CD4-positive, alpha-beta T cell treated with Interleukin-2 at 100 ng/mL for 4 hours (primary cell): ENCODE measurements at places on chromosomes 11 and 22.

DNA sequence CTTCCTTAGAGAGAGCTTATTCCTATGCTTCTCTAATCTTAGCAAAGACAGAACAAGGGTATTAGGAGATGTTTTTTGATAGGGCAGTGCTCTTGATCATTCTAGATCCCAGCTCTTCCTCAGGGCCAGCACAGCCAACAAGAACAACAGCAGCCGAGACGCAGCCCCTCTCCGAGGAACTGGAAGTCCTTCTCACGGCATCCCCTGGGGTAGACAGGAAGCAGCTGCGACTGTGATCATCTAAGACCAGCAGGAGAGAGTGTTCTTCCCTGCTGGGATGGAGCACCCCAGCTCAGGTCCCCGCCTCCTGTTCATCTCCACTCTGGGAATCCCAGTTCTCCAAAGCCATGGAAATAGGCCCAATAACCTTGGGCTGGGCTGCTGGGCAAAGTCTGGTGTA, 29.6 kb downstream of the IRAG1 start:
- no peak for DNase-seq

GRCh38 chr22:27113211-27113635, 455.8 kb downstream of the MIAT start:
- DNase-seq, result no peak

GRCh38 chr11:68335683-68336082, 23.3 kb downstream of the LRP5 start:
- DNase-seq, result no peak

DNA sequence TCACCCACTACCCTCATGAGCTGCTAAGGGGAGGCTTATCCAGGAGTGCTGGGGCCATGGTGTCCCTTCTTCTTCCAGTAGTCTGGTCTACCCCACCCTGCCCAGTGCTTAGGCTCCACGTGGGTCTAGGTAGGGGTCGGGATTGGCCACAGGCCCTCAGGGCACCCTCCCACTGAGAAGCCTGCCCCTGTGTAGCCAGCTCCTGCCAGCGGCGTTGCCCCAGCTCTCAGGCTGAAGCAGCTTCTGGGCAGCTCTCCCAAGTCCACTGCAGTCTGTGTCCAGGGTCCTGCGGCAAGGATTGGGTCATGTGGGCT, 24.0 kb upstream of the RIC3 start:
- DNase-seq, result no peak

GRCh38 chr11:34587282-34587677, 33.6 kb upstream of the EHF start:
- DNase-seq, result no peak

DNA sequence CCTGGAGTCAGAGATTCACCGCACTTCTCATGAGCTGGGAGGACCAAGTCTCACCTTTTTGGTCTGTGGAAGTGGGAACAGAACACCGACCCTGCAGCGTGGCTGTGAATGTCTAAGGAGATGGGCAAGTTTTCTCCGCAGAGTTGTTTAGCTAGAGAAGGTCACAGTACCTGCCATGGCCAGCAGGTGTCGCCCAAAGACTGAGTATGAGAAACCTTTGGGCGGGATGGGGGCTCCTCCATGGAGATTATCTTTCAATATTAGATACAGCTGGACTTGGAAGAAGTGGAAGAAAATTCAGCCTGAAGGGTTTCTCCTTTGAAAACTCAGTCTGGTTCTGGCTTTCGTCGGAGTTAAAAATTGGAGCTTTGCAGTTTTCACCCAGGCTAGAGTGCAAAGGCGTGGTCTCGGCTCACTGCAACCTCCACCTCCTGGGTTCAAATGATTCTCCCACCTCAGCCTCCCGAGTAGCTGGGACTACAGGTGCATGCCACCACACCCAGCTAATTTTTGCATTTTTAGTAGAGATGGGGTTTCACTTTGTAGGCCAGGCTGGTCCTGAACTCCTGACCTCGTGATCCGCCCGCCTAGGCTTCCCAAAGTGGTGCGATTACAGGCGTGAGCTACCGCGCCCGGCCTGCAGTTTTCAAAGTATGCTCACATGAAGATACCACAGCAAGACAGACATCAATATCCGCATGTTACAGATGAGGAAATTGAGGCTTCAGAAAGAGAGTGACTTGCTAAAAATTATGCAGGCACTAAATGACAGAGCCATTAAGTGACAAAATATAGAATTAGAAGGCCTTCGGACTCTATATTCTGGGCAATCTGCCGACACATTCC, 10.7 kb upstream of the DSCAML1 start:
- DNase-seq, result peak; percentile 79

DNA sequence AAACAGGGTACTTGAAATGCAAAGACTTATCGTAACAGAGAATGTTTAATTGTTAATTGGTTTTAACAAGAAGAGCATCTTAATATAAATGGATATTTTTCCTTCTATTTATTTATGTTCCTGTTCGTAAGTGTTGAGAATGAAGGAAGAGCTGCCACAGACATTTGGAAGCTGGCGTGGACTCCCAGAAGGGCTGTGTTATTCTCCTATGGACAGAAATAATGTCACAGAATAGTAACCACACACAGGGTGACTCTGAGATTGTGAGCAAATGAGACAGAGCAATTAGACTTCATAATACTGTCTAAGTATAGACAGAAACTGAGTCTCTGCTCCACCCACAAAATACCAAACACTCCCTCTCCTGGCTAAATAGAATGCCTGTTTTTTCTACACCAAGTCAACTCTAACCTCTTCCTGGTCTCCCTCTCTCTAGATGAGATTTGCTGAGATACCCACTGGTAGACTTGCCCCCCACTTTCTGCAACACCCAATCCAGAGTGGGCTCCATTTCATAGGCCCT, 6.1 kb downstream of the APOL3 start:
- no peak for DNase-seq

- no peak for DNase-seq
Measured at GRCh38 chr22:27537501-27537900, 264.1 kb downstream of the MN1 start.

- DNase-seq, result no peak
Measured at GRCh38 chr11:32055861-32056260, 35.0 kb upstream of the RCN1 start.

DNA sequence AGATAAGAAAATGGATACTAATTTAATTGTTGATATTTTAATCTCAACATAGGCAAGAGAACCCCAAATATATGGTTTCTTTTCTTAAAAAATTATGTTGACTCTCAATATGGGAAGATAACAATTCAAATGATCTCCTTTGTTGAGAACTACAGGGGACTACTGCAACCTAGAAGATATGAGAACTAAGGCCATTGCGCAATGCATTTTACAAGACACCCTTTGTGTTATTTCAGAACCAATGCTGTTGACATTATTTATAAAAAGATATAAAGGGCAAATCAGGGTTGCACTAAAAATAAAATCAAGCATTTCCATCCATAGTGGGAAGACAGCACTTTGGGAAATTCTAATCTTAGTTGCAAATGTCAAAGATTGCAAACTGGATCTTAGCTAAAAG, 322.3 kb downstream of the SOX6 start:
- no peak for DNase-seq

DNA sequence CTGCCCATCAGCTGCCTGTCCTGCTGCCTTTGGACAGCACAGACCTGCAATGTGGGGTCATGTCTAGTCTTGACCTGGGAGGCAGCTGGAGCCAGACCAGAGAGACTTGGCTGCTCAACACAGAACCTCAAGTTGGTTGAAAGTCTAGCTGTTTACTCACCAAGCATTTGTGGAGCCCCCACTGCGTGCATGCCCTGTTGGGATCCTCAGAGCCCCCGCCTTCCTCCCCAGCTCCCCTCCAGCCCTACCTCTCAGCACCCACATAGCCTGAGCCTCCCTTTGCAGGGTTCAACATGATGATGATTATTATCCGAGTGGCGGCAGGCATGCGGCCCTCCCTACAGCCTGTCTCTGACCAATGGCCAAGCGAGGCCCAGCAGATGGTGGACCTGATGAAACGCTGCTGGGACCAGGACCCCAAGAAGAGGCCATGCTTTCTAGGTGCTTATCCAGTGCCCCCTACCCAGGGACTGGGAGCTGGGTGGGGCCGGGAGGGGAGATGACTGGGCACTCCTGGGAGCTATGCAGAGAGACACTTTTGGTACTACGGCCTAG, 8.3 kb downstream of the ANKK1 start:
- DNase-seq, result no peak

GRCh38 chr11:46741600-46742484, 22.8 kb downstream of the F2 start:
- DNase-seq, result no peak

DNA sequence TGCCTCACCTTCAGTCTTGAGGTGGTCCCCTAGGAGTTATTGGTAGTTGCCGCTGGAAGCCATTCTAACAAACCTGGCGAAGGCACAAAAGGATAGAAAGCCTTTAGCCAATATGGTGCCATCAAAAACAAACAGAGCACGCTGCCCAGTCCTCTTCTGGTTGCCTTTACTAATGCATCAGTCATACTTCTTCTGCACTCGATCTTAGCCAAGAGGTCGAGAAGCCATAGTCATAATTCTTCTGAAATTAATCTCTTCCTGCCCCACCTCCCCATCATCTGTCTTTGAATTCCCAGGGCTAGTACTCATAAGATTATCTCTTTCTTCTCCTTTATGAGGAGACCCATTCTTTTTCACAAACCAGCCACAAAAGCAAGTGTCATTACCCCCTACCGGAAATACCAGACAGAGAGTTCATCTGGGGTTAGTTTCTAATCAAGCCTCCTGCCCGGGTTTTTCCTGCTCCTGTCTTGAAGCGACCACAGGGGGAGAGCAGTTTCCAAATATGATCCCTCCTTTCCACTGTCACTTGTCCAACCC, 21.4 kb upstream of the EHF start:
- peak; percentile 2 for DNase-seq

- DNase-seq, result no peak
Measured at GRCh38 chr22:19325296-19325948, 33.9 kb upstream of the CLTCL1 start.

DNA sequence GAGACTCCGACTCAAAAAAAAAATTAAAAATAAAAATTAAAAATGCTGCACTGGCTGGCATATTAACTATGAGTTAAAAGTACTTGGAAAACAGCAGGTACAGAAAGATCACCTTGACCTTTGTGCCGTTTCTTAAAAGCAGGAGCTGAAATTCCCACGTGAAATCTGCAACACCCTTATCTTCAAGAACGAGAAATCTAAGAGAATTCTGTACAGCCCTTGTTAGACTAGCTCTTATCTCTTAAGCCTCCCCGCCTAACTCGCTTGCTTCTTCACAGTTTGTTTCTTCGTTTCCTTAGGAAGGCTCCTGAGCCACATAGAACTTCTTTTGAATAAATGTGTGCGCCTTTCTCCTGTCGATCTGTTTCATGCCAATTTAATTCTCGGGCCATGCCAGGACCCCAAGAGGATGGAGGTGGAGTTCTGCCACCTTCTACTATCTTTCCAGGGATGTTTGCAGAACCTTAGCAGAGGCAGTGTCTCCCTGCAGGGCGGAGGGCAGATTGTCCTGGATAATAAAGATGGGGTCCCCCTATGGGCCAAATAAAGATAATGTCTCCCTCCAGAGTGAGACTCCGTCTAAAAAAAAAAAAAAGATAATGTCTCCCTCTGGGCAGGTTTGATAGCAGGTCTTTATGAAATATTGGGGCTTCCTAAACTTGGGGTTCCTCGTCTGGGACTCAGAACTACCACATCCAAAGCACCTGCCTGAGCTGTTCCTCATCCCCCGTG, 27.4 kb upstream of the SYT8 start:
- no peak for DNase-seq

DNA sequence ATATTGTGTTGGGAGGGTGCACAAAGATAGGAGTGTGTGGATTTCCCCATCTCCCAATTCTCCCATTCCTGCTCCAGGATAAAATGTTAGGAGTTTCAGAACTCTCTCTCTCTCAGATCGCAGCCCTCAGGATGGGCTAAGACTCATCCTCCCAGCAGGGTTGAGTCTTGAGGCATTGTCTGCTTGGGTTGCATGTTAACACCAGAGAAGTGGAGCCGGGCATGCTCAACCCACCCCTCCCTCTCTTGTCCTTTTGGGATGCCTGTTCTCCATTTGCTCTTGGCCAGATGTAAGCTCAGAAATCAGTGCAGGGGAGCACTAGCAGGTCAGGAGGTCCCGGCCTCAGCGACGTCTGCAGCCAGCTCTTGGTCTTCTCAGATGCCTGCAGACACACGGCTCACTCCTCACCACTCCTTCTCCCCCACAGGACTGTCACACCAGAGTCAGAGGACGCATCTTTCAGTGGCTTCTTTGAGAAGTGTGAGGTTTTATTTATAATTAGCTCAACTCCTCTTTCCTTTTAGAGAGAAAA, 1456.5 kb downstream of the TBC1D22A start:
- DNase-seq, result no peak

- DNase-seq, result peak; percentile 24
Measured at GRCh38 chr11:121650351-121651256, 197.8 kb upstream of the SORL1-AS1 start.

- DNase-seq, result no peak
Measured at GRCh38 chr11:74581954-74582547, 10.3 kb upstream of the POLD3 start.

GRCh38 chr22:28670756-28671155, 8.9 kb downstream of the TTC28 start:
- DNase-seq, result no peak

DNA sequence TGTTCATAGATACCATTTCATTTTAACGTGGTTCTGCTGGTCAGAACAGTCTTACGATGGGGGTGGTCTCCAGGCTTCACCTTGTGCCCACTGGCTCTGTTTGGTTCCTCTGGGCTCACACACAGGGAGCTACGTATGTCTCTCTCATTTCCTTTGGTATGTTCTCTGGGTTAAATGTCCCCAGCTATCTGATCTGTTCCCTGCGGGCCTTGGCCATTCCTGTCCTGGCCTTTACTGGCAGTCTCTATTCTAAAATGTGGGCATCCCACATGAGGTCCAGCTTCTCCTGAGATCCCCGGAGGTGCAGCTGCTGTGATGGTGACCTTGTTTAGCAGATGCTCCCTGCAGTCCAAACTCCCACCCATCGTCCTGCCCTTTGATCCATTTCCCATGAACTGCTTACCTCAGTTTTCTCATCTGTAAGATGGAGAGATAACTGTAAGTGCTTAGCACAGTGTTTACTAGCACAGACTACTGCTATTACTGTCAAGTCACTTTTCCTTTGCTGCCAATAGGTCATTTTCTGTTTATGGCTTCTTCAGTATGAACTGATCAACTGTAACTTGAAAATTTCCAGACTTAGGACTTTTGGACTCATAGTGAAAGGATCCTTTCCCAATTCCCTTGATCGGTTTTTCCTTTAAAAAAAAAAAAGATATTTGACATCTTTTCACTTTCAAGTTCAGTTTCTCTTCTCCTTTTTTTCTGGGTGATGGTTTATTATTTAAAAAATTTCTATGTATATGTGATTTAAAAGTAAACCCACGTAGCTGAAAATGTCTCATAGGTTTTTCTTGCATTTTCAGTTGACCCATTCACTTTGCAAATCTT, 92.9 kb downstream of the PTPRJ start:
- DNase-seq, result no peak

GRCh38 chr22:25182131-25183110, 17.2 kb upstream of the CRYBB3 start:
- DNase-seq, result no peak

- DNase-seq, result no peak
Measured at GRCh38 chr22:44990328-44990727, 19.5 kb downstream of the PHF21B start.

- DNase-seq, result peak; percentile 88
Measured at GRCh38 chr11:2888266-2888968, 2.8 kb upstream of the CDKN1C start.
